G401 (cell line): ENCODE measurements at places on chromosomes 3 and 15. TPM values are rescaled to one million over a fixed set of nuclear protein-coding genes. Genes with fewer than 3 reads are reported as not detected.

The DNAJC19 gene
- total RNA-seq: 55.2 and 59.0 TPM in 2 replicates

The EHHADH gene
- 0.31 TPM in 1 of 2 replicates, not detected in the other for total RNA-seq

The ALDH1L1 gene
- not detected in 2 replicates for total RNA-seq

The IQGAP1 gene
- total RNA-seq: 52.7 and 55.2 TPM in 2 replicates

The KBTBD13 gene
- 0.37 TPM in 1 of 2 replicates, not detected in the other for total RNA-seq

The DNAH12 gene
- not detected in 2 replicates for total RNA-seq

The TMC3 gene
- total RNA-seq: not detected in 2 replicates

The PAQR5 gene
- under 0.01 and 0.03 TPM in 2 replicates for total RNA-seq

The ROBO2 gene
- not detected in 2 replicates for total RNA-seq

The KLHL40 gene
- not detected in 2 replicates for total RNA-seq

The GATA2 gene
- 81.0 and 85.0 TPM in 2 replicates for total RNA-seq

The LRRIQ4 gene
- total RNA-seq: not detected in 2 replicates

The LTF gene
- total RNA-seq: not detected in 2 replicates

The IMPG2 gene
- not detected in 2 replicates for total RNA-seq

The SI gene
- total RNA-seq: not detected in 2 replicates

The CFAP91 gene
- not detected in 2 replicates for total RNA-seq

The GLDN gene
- not detected in 2 replicates for total RNA-seq

The AMT gene
- total RNA-seq: 0.14 and 0.55 TPM in 2 replicates

The KCNAB1 gene
- total RNA-seq: 12.6 and 17.0 TPM in 2 replicates

The NOX5 gene
- not detected in 2 replicates for total RNA-seq

The CTXN2 gene
- total RNA-seq: not detected in 2 replicates

The XIRP1 gene
- total RNA-seq: not detected in 2 replicates

The THPO gene
- total RNA-seq: 0.12 and 0.20 TPM in 2 replicates

The PYDC2 gene
- total RNA-seq: not detected in 2 replicates

The CFAP100 gene
- not detected in 2 replicates for total RNA-seq

The DET1 gene
- 2.1 and 4.2 TPM in 2 replicates for total RNA-seq

The GOLGA8H gene
- not detected in 2 replicates for total RNA-seq

The UROC1 gene
- not detected in 2 replicates for total RNA-seq

The PRR20G gene
- not detected in 2 replicates for total RNA-seq

The PLCL2 gene
- total RNA-seq: not detected in 2 replicates
